ENCODE measurements at places on chromosomes 11 and 22.

- no peak for DNase-seq
Observed at GRCh38 chr11:69511358-69512055, 30.0 kb downstream of the LINC01488 start.

DNA sequence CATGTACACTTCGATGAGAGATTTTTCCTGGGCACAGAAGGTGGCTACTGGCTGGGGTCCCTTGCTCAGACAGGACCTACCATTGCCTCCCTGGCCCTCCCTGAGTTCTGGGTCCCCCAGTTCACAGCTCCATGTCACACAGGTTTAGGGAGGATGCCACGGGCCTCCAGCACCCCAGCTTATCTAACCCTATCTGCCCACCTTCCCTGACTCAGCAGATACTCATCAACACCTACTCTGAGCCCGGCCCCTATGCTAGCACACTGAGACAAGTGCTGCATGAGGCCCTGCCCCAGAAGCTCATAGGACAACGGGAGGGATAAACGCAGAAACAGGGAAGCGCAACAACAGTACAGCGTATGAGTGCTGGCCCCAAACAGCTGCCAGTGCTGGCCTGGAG lies 9.6 kb downstream of the NAGA start:
- DNase-seq: no peak

DNA sequence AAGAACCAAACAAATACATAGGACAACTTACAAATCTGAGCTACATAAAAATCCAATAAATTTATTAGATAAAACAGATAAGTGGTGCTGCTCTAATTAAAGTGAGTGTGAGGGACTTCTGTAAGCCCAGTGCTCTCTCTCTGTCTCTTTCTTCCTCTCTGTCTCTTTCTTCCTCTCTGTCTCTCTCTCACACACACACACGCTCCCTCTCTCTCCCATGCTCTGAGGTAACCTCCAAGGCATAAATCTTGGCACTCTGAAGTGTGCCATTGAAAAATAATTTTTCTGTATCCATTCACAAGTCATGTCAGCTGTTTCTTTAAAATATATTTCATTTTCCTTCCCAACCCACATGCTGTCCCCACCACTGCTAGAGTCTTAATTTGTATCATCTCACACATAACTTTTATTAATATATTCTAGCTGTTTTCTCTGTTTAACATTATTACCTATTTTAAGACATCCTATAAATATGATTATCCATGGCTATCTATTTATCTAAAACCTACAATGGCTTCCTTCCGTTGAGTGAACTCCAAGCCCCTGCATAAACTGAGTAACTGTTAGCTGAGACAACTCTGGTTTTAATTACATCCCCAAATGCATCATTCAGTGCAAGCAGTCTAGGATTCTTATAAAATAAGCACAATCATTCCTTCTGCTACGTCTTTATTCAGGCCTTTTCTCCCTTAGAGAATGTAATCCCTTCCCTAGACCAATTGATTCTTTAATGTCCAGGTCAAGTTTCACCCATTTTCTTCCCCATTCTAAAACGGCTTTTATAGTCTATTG lies 57.4 kb upstream of the SLC5A12 start:
- no peak for DNase-seq

DNA sequence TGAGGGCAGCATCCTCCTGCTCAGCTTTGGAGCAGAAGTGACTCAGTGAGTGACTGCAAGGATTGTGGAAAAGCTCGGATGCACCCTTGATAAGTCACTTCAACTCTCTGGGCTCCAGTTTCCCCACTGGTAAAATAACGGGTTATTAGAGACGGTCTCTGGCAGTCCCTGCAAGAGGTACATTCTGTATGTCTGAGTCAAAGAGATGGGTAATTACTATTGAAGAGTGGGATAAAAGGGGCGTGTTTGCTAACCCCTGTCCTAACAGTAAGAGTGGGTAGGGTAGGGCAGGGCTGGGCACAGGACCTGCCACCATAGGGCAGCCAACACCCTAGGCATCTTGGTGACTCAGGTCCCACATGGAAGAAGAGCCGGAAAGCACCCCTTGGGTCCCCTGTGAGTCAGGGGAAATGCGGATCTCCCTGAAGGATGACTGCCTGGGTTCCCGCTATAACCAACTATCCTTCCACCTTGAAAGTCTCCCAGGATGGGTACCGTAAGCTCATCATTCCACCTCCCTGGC lies 7.3 kb upstream of the AHNAK start:
- DNase-seq: peak; percentile 45

DNA sequence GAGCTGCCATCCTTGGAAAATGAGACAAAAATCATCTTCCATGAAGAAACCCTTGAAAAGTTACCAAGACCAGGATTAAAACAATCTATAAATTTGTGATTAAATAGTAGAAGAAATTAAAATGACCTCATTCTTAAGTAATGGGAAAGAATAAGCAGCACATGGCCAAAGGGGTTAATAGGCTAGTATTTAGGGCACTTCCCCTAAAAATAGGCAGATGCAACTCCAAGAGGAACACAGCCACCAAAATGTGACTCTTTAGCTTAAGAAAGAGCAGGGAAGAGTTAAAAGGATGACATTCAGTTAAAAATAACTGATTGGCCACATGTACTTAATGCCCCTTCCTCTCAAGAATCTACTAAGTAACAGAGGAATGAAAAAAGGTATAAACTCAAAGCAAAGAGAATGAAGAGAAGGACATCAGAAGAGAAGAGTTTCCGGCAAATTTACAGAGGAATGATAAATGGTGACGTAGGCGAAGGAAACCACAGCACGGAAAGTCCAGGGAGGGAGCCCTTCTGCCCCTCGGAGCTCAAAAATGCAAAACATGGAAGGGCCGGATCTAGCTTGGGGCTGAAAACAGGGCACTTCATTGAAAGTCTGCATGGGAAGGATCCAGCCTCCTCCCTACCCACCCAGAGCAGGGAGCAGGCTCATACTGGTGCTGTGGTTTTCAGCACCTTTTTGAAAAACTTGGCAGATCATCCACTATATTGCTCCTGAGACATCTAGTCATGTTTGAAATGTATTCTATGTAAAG lies 17.8 kb downstream of the SCUBE2 start:
- DNase-seq: no peak

DNA sequence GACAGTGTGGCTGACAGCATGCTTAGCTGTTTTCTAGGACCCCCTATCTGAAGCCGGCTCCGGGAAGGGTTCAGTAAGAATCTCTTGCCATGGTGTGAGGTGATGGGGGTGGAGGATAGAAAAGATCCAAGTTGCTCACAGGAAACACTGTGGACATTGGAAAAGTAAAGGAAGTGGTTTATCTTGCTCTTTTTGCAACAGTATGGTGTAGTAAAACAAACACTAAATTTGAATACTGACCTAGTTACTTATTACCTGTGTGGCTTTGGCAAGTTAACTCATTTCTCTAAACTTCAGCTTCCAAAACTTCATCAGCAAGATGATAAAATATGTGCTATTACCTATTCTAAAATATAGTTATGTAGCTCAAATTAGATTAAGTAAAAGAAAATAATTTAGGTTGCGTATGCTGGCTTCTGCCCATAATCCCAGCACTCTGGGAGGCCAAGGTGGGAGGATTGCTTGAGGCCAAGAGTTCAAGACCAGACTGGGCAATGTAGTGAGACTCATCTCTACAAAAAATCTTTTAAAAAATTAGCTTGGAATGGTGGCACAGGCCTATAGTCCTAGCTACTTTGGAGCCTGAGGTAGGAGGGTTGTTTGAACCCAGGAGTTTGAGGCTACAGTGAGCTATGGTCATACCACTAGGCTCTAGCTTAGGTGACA lies 51.6 kb upstream of the APOA1 start:
- no peak for DNase-seq

- DNase-seq: no peak
Observed at GRCh38 chr11:26842478-26843282, 120.8 kb upstream of the SLC5A12 start.

DNA sequence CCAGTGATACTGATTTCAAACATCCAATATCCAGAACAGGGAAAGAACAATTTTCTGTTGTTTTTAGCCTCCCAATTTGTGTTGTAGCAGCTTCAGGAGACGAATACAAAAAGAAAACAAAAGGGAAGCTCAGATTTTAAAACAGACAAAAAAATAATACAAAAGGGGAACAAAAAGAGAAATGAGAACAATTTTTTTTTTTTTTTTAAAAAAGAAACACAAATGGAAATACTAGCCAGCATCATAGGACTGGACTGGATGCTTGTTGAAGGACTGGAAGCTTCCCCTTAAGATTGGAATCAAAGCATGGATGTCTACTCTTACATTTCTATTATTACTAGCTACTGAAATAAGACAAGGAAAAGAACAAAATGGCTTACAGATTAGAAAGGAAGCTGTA lies 46.5 kb upstream of the SORL1 start:
- no peak for DNase-seq

DNA sequence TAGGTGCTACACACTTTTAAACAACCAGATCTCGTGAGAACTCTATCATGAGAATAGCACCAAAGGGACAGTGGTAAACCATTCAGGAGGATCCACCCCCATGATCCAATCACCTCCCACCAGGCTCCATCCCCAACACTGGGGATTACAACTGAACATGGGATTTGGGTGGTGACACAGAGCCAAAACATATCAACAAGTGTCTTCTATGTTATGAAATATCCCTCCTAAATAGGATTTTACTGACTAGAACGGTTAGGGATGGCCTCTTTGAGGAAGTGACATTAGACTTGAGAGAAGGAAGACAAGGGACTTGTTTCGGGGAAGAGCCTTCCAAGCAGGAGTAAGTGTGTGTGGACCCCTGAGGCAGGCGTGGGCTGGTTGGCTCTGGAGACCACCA lies 11.9 kb upstream of the MRPL11 start:
- no peak for DNase-seq

DNA sequence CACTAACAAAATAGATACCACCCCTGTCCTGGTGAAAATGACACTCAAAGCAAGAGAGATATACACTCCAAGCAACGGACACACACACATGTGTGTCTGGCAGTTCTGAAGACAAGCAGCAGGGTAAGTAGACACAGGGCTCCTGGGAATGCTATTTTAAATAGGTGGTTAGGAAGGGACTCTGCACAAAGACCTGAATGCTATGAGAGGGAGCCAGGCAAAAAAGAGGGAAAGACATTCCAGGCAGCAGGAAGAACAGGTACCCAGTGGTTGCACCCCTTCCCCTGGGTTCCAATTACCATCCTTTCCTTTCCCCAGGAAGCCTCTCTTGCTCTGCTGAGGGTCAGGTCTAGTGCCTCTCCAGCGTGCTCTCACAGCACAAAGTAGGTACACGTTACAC lies 3.0 kb downstream of the UFD1 start:
- DNase-seq: no peak

DNA sequence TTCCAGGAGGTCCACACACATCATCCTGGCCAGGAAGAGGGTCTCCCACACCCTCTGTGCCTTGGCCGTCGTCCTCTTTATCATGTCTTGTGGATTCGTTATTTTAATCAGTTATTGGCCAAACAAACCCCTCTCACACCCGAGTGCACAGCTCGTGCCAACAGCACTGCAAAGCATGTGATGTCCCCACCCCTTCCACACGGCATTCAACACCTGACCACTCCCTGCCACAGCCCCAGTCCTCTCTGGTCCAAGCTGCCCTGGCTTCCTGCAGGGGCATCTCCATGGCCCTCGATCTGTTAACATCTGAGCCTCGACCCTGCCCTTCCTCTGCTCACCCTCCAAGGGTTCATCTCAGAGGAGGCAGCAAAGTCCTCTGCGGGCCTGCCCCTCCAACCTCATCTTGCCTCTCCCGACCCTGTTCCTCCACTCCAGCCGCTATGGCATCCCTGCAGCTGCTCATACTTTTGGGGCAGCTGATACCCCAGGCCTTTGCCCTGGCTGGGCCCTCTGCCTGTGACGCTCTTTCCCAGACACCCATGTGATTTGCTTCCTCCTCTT lies 14.0 kb downstream of the MYEOV start:
- DNase-seq: no peak

DNA sequence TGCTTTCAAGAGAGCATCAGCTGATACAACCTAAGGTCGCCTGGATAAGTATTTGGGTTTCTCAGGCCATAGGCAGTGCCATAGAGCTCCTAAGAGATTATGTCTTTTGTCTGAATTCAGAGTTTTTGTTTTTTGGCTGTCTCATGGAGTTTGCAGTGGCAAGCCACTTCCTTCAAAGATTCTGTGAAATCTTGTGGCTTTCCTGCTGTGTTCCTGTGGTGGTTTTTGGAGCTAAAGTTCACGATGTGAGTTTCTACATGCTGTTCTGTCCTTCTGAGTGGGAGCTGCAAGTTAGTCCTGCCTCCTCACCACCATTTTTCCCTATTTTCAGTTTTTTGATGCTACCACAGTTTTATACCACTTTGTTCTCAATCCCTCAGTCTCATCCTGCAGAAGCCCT lies 111.4 kb downstream of the COMMD9 start:
- no peak for DNase-seq

DNA sequence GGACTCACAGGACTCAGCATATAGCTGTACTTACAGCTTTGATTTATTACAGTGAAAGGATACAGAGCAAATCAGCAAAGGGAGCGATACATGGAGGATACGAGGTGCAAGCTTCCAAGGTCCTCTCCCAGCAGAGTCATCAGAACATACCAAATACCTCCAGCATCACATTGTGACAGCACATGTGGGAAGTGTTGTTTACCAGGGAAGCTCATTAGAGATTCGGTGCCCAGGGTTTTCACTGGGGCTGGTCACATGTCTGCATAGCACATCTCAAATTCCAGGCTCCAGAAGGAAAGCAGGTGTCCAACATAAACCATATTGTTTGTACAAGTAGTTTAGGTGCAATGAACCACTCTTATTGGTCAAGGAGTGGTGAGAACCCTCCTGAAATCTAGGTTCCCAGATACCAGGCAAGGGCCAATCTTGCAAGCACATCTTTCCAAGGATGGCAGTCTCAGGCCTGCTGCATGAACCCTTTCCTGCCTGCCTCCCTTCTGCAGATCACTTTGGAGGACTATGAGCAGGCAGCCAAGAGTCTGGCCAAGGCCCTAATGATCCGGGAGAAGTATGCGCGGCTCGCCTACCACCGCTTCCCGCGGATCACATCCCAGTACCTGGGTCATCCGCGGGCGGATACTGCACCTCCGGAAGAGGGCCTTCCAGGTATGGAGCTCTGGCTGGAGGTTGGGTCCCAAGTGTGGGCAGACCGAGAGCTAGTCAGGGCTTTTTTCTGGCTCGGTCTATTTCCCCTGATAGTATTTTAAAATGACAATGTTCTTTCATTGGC lies 26.7 kb downstream of the AMPD3 start:
- no peak for DNase-seq

GRCh38 chr11:58497951-58498350 lies 10.0 kb downstream of the OR5B21 start:
- DNase-seq: no peak

DNA sequence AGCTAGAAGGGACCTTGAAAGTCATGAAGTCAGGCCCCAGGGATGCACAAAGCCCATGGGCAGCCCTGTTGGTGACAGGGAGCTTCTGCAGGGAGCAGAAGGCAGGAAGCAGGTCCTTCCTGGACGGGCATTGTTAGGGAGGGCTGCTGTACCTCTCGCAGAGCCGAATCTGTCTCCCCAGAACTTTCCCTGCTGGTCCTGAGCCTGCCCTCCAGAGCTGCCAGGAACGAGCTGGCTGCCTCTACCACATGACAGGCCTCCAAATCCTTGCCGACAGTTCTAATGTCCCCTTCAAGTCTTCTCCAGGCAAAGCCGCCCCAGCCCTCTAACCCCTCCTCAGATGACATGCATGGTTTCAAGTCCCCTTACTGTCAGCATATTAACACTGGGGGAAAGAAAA lies 20.1 kb downstream of the SYT7 start:
- DNase-seq: no peak

- DNase-seq: no peak
Observed at GRCh38 chr11:70630816-70631623, 232.7 kb downstream of the CTTN start.

Data from activated CD4-positive, alpha-beta memory T cell treated with anti-CD3 and anti-CD28 coated beads for 36 hours (primary cell).